ENCODE measurements at places on chromosomes 7 and 10.

DNA sequence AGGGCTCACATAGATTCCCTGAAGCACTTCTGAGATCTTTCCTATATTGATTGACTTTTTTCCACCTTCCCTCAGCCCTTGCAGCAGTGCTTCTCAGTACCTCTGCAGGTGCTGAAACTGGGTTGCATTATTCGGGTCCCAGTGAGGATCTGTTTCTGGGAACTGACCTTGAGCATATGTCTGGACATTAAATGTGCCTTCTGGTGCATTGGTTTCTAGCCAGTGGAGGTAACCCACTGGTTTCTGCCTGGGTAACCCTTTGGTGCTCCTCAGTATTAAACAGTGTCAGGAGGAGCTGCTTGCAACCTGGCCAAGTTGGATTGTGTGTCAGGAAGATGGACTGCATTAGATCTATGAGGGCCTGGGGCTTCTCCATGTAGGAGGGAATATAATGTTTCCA, 213.3 kb upstream of the KCND2 start:
- no peak for DNase-seq

- DNase-seq = no peak
Measured at GRCh38 chr7:94297397-94297838, 97.3 kb upstream of the COL1A2 start.

GRCh38 chr7:129831424-129832058, 121.2 kb downstream of the UBE2H start:
- DNase-seq = peak; percentile 33

DNA sequence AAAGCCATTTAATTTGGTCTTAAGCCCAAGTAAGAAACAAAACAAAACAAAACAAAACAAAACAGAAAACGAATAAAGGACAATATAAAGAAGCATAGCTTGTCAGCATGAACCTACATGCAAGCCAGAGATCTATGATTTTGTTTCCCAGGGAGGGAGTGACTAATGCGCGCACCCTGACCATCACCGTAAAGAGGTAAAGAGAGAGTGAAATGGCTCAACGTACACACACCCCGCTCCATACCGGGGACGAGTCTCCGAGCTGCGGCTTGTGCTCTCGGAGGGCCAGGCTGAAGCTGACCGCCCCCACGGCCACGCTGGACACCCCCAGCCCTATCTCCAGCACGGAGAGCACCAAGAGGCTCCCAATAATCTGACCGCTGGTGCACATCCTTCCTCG, 1.1 kb downstream of the TMEM196 start:
- DNase-seq = no peak

GRCh38 chr7:68888971-68889385, 709.3 kb upstream of the AUTS2 start:
- no peak for DNase-seq

GRCh38 chr10:118978998-118979350, 50.5 kb upstream of the NANOS1 start:
- DNase-seq = no peak

- DNase-seq = no peak
Measured at GRCh38 chr10:117223693-117224430, 17.1 kb upstream of the SLC18A2 start.

DNA sequence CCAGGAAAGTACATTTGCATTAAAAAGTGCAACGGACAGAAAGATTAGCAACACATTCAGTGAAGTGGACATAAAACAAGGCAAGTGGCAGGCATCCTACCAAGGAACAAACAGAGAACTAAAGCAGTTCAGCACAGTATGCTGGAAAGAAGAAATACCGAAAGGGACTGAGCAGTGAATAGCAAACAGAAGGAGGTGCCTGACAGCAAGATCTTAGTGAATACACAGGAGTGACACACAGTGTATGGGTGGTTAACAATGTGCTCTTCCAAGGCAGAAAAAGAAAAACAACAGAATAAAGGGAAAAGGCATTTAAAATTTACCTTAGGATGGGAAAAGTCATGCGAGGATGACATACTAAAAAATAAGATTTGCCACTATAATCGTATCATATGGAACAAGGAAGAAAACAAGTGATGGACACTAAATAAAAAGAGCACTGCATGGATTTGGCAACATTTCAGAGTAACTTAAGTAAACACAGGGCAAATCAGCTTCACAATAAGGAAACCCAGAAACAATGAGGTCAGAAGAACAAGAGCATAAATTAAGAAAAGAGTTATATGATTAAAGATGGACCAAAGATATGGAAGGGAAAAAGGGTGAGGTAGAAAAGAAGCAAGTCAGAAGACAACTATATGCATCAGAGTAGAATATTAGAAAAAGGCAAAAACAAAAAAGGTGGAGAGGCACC, 29.5 kb downstream of the MEST start:
- DNase-seq = no peak

DNA sequence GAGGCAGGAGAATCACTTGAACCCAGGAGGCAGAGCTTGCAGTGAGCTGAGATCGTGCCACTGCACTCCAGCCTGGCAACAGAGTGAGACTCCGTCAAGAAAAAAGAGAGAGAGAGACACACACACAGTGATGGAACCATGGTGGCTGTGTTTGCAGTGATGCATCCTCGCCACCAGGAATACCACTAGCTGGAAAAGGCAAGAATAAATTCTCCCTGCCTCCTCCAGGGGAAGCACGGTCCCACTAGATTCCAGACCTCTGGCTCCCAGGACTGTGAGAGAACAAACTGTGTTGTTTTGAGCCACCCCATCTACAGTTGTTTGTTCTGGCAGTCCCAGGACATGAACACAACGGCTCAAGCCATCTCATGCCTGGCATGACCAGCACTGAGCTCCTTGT, 320.3 kb upstream of the FOXK1 start:
- no peak for DNase-seq

- DNase-seq = no peak
Measured at GRCh38 chr7:117478836-117479224, 995 bp upstream of the CFTR start.

GRCh38 chr10:24463611-24464426, 254.9 kb downstream of the KIAA1217 start:
- peak; percentile 55 for DNase-seq

GRCh38 chr10:114611617-114612016, 46.5 kb downstream of the ABLIM1 start:
- no peak for DNase-seq

DNA sequence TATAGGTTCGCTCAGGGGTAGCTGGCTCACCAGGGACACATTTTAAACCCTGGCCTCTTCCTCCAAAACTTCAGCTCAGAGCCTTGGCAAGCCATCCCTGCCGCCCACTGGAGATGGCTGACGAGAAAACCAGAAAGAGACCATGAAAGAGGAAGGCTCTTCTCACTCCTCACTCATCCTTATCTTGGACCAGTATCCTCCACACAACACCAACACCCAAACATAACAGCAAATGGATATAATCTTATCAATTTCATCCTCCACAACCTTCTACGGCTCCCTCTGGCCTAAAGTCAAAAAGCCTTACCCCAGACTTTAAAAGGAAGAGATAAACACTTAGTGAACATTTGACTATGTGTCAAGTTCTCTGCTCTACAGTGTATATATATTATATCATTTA, 26.9 kb downstream of the DLG5 start:
- DNase-seq = no peak

DNA sequence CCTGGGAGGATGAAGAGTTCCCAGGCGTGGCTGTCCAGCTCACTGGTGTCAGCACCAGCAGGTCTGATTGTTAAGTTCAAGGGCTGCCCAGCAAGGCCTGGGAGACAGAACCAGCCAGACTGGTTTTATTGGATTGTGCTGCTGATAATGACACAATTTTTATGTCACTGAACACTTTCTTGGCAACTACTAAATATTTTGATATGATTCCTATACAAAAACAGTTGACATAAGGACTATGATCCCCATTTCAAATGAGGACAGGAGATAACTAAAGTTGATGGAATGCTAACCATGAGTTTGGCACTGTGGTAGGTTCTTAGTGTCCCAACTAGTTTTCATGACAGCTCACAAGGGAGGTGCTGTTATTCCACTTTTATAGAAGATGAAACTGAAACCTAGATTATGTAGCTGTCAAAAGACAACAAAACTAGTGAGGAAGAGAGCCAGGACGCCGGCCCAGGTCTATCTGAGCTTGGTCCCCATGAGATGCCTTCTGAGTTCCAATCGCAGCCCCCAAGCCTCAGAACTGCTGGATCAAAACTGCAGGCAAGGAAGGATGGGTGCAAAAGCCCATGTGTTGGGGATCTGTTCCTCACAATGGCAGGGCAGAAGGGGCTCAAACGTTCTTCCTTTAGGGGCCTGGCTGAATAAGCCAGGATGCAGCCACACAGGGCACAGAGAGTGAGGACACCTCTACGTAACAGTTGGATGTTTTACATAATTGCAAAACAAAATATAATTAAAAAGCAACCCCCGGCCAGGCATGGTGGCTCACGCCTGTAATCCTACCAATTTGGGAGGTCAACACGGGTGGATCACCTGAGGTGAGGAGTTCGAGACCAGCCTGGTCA, 52.8 kb downstream of the COBL start:
- no peak for DNase-seq

DNA sequence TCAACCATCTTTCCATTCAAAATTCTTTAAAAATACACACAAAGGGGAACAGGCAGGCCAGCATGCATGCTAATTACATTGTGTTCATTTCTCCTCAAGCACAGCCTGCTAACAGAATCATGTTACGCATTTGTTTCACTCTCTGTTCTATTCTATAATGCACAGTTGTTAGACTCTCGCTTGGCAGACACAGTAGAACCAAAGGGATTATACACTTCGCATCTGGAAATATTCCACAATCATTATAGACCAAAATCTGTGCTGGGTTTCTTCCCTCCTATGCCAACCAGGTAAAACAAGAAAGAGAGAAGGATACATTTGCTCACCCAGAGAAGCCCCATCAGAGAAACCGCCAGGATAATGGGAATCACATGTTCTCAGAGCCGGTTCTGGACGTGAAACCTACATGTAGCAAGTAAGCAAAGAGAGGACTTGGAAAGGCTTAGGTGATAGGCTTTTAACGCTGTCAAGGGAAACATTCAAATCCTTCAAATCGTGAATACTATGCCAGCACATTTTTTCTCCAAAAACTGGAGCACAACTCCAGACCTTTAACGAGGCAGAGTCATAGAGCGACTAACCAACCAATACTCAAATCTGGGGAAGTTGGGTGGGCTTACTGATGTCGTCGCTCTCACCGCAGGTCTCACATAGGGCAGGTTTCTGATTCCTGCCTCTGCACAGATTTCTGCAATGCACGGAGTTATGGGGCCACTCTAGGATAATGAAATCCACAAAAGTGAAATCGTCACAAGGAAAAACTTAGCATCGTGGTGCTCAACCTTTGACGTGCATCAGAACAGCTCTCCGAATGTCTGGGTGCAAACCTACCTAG, 380.5 kb upstream of the AUTS2 start:
- DNase-seq = no peak

GRCh38 chr7:79930604-79931003, 204.0 kb upstream of the GNAI1 start:
- DNase-seq = no peak

DNA sequence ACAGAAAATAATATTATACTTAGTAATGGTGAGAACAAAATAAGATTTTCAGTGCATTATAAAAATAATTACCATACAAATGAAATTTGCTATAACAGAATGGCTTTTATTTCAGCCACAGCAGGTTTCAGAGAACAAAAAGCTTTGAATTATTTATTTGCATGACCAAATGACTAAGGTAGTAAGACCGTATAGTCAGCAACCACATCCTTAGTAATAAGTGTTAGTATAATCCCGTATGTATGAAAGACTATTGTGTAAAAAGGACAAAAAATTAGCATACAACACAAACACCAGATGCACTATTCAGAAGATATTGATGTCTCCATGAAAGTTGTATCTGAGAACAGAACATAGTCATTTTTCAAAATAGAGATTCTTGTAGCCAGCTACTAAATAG, 12.2 kb downstream of the PDZD8 start:
- DNase-seq = no peak

- no peak for DNase-seq
Measured at GRCh38 chr7:124698964-124699363, 66.6 kb downstream of the GPR37 start.

DNA sequence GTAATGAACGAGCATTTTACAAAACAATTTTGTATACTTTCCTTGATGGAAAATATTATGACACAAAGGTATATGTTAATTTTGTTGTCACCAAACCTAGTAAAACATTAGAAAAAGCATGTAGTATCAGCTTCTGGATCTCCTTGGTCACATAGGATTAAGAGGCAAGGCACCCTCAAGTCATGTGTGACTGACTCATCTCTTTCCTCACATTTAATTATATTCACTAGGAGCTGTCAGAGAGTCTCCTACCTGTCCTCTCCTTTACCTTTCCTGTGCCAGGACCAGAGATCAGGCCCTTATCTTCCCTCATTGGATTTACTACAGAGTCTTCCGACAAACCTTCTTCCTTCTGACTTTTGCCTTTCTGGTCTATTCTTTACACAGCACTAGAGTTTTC, 111.3 kb upstream of the RPA3 start:
- no peak for DNase-seq

DNA sequence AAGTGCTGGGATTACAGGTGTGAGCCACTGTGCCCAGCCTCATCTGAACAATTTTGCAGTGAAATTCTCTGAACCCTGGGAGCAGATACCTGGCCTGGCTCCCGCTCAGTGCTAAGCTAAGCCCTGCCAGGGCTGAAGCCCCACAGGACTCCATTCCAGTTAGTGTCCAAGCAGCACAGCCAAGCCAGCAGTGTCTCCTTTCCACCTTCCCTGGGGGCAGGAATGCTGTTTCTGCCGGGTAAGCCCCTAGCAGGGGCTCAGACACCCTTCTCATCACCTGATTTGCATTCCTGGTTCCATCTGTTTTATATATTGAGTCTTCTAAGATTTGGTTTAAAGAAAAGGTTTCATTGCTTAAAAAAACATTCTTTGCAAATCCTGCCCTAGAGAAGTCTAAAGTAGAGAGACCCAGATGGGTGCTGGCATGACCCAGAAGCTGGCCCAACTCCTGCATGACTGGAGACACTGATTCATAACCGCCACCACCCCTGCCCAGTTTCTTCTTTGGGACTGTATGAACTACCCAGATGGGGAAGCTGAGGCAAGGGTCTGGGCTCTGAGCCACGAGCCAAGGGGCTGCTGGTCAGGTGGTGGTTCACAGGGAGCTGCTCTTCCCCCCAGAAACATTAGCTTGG, 14.0 kb downstream of the SLC13A4 start:
- DNase-seq = no peak

DNA sequence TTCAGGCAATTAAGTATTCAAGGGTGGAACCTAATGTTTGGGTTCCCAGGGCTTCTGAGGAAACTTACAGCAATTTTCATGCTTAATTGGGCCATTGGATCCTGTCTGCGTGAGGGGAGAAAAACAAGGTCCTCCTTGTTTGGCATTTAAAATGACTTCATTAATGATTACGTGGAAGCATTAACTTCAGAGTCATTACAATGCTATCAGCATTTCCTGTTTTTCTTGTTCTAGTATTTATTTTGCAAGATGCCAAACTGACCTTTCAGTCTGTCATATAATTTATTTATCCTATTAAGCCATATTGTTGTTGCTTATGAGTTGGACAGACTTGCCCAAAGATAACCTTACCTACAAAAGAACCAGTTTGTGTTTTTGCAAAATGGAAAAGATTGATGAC, 324.1 kb upstream of the LRRN3 start:
- DNase-seq = no peak

- DNase-seq = no peak
Measured at GRCh38 chr10:125201791-125202622, 41.6 kb upstream of the CTBP2 start.
